GM13977 (cell line): ENCODE measurements at places on chromosomes 1 and 21.

GRCh38 chr1:100523038-100523652 lies 14.8 kb upstream of the GPR88 start:
- peak; percentile 39 for DNase-seq

GRCh38 chr1:112714313-112715263 lies 544 bp downstream of the PPM1J start:
- DNase-seq = no peak

DNA sequence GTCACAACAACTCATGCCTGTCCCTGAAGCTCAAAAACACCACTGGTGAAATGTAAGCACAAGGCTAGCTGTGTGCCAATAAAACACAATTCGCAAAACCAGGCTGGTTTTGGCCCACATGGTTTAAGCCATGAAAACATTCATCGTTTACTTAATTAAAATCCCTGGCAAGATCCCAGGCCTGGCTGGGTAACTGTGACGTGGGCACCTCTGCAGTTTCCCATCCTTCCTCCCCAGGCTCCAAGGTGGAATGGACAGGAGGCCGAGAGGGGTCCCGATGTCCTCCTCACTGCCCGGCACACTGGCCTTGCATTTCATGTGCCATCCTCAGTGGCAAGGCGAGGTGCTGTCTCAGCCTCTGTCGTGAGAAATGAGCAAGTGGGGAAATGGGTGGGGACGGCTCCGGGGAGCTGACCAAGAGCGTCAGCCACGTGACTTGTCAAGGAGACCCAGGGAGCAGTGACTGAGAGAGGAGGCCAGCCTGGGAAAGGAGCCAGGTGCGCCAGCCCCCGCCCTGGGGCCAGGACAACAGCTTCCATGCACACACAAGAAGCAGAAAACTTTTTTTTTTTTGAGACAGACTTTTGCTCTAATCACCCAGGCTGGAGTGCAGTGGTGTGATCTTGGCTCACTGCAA lies 153.1 kb upstream of the RAB4A start:
- DNase-seq = no peak

- peak; percentile 69 for DNase-seq
These were observed 2.0 kb downstream of the GFI1 start for GRCh38 chr1:92484472-92485380.

DNA sequence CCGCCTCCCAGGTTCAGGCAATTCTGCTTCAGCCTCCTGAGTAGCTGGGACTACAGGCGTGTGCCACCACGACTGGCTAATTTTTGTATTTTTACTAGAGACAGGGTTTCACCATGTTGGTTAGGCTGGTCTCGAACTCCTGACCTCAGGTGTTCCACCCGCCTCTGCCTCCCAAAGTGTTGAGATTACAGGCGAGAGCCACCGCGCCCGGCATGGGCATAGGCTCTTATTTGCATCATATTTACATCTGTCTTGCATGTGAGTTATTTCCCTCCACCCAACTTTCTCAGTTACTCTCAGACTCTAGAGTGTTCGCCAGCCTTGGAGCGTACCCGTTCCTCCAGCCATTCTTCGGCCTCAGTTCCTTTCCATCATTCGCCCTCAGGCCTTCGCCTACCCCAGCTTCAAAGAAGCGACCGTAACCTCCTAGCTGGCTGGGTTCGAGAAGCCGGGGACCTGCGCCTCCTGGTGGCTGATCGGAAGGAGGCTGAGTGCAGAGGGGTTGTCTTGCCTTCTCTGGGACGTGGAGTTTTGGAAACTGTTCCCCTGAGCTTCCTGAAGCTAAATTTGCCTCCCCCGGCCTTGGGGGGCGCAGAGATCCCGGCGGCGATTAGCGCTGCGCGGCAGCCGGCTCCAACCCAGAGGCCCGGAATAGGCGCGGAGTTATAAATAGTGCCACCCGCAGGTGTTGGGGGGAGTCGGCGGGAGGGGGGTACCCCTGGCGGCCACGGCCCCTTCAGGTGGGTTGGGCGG lies 3.6 kb upstream of the ZBTB7B start:
- DNase-seq = peak; percentile 81

- DNase-seq = no peak
These were observed 66.2 kb upstream of the PALMD start for GRCh38 chr1:99579691-99580172.

DNA sequence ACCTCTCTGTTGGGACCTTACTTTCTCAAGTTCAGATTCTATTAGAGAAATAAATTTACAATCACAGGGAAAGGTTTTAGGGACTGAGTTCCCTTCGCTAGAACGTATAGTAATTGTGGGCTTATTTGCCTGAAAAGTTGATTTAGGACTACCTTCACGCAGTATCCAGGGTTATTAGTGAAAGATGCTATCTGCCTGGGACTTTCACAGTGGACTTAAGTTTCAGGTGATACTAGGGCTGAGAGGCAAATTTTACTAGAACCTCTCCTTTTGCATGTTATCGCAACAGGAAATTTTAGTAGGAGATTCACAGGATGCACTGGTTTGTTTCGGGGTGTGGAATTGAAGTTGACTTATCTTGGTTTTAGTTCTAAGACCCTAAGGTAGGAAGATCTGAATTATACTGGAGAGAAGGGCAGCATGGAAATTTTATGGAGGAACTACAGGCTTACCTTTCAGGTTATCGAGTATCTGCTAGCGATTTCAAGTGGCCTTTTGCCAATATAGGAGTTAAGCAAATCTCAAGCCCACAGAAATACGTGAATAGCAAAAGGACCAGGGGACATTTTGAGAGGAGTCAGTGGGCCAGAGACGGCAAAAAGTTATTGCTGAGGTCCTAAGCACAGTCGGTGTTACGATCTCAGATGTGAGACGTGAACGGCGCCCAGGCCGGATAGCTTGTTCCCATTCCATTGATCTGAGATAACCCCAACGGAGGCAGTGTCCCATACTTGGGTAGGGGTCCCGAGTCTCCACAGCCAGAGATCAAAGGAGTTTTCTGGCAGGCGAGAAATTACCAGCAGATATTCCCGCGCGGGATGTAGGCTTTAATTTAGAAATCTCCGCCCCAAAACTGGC lies 723 bp upstream of the GNAI3 start:
- peak; percentile 32 for DNase-seq
